T-helper 2 cell treated with Interferon-gamma antibody and Interleukin-4, amounts not matched to agents 100 ng/mL and 5 ng/mL, for 36 hours (primary cell): ENCODE measurements at places on chromosomes 5 and 9. TPM values are rescaled to one million over a fixed set of nuclear protein-coding genes. Genes with fewer than 3 reads are reported as not detected.

The AIF1L gene
- 0.25 and 0.32 TPM in 2 replicates for total RNA-seq

The CNTNAP3B gene
- total RNA-seq, result not detected in 2 replicates

The CDKN2B-AS1 gene
- 4.2 and 5.4 TPM in 2 replicates for total RNA-seq

The BHMT2 gene
- not detected in 2 replicates for total RNA-seq

The DOLPP1 gene
- 20.3 and 23.6 TPM in 2 replicates for total RNA-seq

The NTNG2 gene
- 4.5 and 5.2 TPM in 2 replicates for total RNA-seq

The SLC36A2 gene
- total RNA-seq, result not detected in 2 replicates
